A549 treated with CpdA at 1 μM for 4 hours (cell line): ENCODE measurements at places on chromosomes 3 and 15. TPM values are rescaled to one million over a fixed set of nuclear protein-coding genes. Genes with fewer than 3 reads are reported as not detected.

The ZNF774 gene
- total RNA-seq: 0.68 to 1.8 TPM (median 1.3 TPM) in 5 replicates

The CPLX3 gene
- not detected in 5 replicates for total RNA-seq

The IFT80 gene
- total RNA-seq: 11.3 to 18.1 TPM (median 12.3 TPM) in 5 replicates

The CISH gene
- 0.46 to 0.78 TPM (median 0.66 TPM) in 5 replicates for total RNA-seq

The CTXND1 gene
- 0.01 TPM in 1 of 5 replicates, not detected in the others for total RNA-seq

The DNAJA4 gene
- total RNA-seq: 0.02 TPM in 1 of 5 replicates, not detected in the others

The TGM5 gene
- total RNA-seq: not detected in 5 replicates

The AMOTL2 gene
- total RNA-seq: 37.3 to 44.8 TPM (median 41.5 TPM) in 5 replicates
